Activated CD4-positive, CD25-positive, alpha-beta regulatory T cell treated with anti-CD3 and anti-CD28 coated beads, Interleukin-2, amount 50 U/mL, for 16 hours (primary cell): ENCODE measurements at places on chromosomes 11 and 22.

DNA sequence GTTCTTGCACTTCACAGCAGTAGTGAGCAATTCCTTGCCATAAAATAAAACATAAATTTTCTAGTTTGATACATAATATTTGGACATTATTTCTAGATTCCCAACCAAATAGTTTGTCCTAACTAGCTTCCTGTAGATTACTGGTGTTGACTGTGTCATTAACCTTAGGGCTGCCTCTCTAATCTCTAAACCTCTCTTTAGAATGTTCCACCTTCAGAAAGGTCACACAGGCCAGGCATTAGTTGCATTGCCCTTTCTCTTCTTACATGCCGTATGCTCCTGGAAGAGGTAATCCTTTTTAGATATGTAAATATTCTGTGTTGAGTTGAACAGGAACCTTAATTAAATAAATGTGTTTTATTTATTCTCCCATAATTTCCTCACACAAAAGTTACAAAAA is 904.9 kb upstream of the CNTN5 start:
- DNase-seq = no peak

DNA sequence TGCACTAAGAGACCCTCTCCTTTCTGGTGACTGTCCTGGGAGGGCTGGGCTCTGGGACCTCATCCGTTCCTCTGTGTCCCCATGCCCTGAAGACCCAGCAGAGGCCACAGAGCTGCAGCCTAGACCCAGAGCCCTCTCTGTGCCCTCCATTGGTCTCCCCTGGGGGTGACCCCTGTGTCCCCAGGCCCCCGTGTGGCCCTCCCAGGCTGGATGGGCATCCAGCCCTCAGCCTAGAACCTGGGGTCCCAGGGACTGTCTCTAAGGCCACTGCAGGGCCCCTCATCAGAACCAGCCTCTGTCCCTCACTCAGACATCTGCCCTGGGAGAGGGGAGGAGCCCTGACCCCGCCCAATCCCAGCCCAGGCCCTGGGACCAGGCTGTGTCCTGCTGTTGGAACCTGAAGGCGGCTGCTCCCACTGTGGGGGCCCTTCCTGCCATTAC is 5.7 kb downstream of the IGLL1 start:
- no peak for DNase-seq

DNA sequence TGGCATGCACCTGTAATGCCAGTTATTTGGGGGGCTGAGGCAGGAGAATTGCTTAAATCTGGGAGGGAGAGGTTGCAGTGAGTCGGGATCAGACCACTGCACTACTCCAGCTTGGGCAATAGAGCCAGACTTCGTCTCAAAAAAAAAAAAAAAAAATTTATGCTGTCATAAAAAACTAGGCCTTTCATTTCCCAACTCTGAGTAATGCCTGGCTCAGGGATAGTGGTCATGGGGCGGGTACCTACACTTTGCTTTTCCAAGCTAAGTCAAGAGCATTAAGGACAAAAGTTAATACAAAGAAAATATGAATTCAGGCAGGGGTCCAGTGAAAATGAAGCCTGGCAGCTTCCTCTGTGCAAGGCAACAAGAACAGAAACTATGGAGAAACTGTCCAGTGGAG is 16.3 kb downstream of the CPSF7 start:
- no peak for DNase-seq

- no peak for DNase-seq
These were observed 22.1 kb upstream of the RRAS2 start for GRCh38 chr11:14380947-14381561.

DNA sequence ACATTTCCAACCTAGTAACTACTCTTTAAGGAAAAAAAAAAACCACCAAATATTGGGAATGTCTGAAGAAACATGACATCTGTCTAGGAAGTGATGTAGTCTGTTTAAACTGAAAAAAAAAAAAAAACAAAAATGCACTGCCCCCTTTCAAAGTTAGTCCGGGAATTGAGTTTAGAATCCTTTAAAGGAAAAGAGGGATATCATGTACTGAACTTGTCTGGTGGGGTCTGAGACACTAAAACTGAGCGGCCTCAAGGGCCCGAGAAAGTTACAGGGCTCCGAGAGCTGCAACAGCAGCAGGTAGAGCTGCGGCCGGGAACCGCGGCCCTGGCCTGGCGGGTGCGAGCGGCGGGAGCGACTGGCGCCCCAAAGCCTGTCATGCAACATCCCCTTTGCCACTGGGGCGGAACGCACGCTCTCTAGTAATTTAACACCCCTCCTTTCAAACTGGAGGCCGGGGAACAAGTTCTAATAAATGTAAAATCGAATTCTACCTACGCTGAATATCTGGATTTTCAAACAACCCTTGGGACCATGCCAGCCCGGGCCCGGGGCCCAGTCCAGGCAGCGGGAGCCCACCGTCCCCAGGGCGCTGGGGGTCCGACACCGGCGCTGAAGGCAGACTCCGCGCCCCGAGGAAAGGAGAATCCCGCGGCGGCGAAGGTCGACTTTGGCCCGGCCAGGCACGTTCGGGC is 736 bp downstream of the RDX start:
- DNase-seq = no peak

DNA sequence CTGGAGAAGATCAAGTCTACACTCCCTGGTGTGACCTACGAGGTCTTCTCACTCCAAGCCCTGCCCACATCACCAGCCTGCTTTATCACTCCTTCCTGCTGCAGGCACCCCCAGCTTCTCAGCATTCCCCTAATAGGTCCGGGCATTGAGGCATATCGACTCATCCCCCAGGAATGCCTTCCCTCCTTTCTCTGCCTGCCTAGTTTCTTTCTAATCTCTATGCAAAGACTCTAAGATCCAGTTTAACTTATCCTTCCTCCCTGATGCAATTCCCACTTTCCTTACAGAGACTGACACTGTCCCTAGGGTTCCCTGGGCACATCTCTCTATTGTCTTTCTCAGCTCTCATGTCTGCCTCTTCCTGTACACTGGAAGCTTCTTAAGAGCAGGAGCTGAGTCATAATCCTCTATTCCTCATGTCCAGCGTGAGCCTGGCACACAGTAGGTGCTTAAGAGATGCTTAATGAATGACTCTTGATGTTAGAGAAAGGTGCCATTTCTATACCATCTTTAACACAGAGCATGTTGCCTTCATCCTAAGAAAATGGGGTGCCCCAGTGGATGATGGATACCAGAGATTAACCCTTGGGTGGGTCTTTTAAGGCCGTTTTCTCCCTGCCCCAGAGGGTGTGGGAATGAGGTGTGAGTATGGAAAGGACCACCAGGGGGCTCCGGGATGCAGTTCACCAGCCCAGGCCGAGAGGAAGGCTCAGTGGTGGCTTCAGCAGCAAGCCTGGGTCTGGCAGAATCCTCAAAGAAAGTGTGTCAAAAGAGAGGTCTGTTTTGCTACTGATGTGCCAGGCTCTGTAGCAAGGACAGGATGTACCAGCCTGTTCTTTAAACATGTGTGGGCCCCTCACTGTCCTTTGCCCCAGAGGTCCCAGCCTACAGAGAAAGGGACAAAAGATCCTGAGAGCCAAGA is 34.7 kb downstream of the PARVA start:
- DNase-seq = no peak

GRCh38 chr22:44758344-44758973 is 6.1 kb downstream of the ARHGAP8 start:
- no peak for DNase-seq

GRCh38 chr11:63913866-63914830 is 2.8 kb downstream of the RCOR2 start:
- no peak for DNase-seq

DNA sequence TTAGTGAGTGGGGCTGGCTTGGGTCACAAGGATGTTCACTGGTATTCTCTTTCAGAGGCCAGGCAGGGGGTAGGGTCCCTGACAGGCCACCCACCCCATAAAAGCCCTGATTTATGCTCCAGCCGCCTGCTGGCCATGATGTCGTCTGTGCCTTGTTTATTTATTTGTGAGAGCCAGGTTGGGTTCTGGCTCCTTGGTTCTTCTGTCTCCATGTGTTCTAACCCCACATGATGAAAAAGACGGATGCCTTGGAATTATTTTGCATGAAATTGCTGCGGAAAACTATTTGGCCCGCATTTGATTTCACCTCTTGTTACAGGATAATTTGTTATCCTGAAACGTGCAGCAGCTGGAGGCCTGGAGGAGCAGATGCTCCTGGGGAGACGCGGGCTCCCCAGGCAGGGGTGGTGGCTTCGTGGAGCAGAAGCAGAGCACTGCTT is 46.3 kb upstream of the WNT11 start:
- DNase-seq = no peak

GRCh38 chr11:71138737-71139425 is 113.5 kb downstream of the SHANK2 start:
- no peak for DNase-seq

- no peak for DNase-seq
These were observed 55.9 kb downstream of the RTN4R start for GRCh38 chr22:20211997-20212753.

DNA sequence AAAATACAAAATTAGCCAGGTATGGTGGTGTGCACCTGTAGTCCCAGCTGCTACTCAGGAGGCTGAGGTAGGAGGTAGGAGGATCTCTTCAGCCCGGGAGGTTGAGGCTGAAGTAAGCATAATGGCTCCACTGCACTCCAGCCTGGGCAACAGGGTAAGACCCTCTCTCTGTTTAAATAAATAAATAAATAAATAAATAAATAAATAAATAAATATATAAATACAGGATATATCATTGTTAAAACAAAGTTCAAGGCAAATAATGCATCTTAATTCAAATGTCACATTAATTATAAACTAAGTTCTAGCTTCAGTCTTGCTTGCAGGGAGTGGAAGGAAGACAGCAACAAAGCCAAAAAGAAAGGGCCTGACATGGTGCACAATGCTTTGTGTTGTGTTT is 44.5 kb upstream of the PANX1 start:
- no peak for DNase-seq

GRCh38 chr11:65478388-65479183 is 20.3 kb upstream of the MALAT1 start:
- no peak for DNase-seq

GRCh38 chr22:48780597-48781277 is 1046.9 kb downstream of the BRD1 start:
- DNase-seq = no peak

GRCh38 chr22:19420321-19420720 is 11.2 kb downstream of the HIRA start:
- DNase-seq = no peak

DNA sequence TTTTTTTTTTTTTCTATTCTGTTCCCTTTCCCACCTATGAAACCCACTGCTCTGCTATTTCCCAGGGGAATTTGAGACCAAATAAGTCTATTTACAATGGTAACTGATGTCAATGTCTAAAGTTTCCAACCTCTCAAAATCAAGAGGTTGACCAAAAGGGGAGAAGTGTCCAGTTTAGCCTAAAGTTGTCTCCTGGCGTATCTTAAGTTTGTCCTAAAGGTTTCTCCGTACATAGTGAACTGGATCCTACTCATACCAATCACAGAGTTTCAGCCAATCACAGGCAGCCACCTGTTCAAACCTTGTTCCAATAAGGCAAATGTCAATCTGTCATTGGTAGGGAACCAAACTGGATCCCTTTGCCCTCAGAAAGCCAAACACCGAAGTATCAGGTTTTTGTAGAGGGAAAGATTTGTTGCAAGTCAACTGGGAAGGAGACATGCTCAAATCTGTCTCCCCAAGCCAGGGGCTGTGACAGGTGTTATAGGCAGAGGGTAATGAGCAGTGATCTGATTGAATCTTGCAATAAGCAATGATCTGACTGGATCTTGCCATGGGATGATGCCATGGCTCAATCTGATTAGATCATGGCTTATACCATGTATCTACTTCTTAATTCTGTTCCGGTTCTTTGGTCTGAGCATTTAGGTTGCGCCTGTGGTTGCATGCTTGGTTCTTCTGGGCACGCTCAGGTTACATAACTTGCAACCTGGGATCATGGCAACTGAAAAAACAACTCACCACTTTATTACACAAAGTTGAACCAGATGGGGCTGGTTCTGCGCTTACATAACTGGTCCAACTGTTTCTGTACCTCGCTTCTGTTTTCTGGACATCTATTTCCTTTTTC is 1.1 kb upstream of the VPS37C start:
- no peak for DNase-seq

GRCh38 chr11:1228101-1228821 is 5.4 kb downstream of the MUC5B start:
- no peak for DNase-seq

GRCh38 chr11:110434952-110435779 is 5.4 kb downstream of the FDX1 start:
- DNase-seq = no peak

DNA sequence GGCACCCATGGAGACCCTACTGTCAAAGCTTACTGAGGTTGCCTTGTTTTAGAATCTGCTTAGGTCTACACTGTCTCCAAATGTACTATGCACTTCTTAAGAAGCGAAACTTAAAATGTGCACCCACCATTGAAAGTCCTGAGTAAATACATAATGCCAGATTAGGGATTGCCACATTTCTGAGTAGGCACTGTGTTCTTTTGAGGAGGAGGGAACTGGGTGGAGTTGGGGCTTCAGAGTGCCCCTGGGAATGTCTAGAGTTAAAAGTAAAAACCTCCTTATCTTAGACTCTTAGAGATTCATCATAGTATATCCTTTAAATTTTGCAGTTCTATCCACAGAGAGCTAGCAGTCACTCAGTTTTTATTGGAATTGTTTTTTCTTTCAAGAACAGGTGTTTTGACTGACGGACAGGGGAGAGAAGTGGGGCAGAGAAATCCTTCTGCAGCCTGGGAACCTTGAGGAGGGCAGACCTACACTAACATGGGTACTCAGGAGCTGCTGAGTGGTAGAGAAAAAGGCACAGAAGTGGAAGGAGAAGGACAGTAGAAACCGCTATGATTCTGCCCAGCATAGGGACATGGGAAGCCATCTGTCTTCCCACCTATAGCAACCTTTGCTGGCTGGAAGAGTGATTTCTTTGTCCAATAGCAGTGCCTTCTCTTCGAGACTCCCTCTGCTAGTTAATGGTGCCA is 33.4 kb upstream of the MICAL2 start:
- no peak for DNase-seq

DNA sequence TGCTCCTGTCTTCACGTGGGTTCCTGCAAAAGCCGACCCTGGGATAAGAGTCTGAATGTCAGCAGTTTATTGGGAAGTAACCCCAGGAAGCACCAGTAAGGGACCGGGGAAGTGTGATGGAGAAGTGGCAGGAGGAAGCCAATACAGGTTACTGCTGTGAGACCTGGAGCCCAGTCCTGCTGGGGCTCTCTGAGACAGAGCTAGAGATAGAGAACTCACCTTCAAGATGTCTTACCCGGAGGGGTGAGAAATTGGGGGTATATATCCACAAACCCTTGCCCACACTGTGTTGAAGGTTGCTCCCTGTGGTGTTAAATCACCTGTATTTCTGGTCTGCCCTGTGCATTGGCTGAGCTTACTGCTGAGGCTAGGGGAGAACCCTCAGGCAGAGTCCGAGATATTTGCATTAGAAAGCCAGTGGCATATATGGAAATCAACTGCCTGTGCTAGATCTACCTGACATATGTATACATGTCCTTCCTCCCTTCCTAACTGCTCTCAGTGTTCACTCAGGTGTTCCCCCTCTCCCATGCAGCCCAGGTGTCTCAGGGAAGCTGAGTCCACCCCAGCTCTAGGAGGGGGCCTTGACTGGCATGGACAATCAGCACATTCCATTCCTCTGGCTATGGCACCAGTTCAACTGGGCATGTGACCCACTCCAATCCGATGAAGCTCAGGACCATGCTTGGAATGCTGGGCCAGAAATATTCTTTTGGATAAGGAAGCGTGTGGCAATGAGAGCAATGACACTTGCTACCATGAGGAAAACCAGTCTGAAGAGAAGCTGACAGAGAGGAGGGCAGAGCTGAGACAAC is 6.8 kb upstream of the MICAL2 start:
- no peak for DNase-seq

GRCh38 chr22:41517172-41518047 is 26.9 kb downstream of the POLR3H start:
- DNase-seq = no peak

GRCh38 chr11:82890936-82891335 is 9.3 kb downstream of the PRCP start:
- DNase-seq = no peak
